ENCODE measurements at places on chromosomes 11 and 22.

GRCh38 chr22:39153220-39153717, 789 bp upstream of the CBX7 start:
- no peak for DNase-seq

DNA sequence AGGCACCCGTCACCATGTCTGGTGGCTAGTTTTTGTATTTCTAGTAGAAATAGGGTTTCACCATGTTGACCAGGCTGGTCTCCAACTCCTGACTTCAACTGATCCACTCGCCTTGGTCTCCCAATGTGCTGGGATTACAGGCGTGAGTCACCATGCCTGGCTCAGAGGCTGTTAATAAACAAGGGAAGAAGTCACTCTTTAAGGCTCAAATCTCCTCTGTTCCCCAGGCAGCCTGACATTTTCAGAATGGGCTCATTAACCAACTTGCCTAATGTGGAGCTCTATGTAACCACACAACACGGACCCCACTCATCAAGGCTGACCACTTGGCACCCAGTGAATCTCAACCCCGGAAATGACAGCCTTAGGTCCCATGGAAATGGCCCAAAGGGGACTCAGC, 24.1 kb downstream of the APOL3 start:
- no peak for DNase-seq

DNA sequence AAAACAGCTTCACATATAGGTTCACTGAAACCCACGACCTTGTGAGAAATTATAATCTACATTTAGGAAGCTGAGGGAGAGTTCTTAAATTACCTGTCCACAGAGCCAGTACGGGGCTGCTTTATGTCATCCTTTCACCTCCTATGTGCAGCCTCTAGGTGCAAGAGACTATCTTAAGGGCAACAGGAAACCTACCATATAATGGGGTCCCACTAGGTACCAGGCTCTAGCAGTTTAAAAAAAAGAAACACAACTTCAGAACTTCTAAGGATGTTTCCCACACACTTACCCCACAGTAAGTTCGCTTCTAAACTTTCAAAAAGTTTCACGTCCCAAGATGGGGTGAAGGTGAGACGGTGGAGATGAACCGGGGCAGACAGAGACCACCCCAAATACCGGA, 573 bp downstream of the STK33 start:
- DNase-seq = no peak

GRCh38 chr11:81005595-81005994, 1564.8 kb upstream of the TENM4 start:
- no peak for DNase-seq

DNA sequence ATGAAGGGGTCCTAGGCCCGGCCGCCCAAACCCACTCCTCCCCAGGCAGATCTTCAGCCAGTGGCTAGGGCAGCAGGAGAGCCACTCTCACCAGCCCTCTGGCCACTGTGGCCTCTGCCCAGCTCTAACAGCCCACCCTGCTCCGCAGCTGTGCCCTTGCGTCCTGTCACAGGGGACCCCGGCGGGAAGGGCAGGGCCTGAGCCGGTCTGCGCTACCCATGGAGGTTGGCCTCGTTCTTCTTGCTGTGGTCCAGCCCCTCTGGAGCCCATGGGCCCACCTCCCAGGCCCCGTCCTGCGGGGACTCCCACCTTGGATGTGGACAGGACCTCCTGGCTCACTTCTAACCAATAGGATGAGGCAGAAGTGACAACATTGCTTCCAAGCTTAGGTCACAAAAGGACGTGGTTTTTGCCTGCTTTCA, 38.3 kb upstream of the TH start:
- no peak for DNase-seq
